ENCODE measurements at places on chromosomes 2 and 18.

GRCh38 chr2:88176352-88176984 is 6.3 kb downstream of the THNSL2 start:
- DNase-seq = no peak

GRCh38 chr2:218546012-218546411 is 22.1 kb downstream of the USP37 start:
- no peak for DNase-seq

GRCh38 chr18:31079973-31080372 is 22.2 kb downstream of the DSC2 start:
- DNase-seq = no peak

DNA sequence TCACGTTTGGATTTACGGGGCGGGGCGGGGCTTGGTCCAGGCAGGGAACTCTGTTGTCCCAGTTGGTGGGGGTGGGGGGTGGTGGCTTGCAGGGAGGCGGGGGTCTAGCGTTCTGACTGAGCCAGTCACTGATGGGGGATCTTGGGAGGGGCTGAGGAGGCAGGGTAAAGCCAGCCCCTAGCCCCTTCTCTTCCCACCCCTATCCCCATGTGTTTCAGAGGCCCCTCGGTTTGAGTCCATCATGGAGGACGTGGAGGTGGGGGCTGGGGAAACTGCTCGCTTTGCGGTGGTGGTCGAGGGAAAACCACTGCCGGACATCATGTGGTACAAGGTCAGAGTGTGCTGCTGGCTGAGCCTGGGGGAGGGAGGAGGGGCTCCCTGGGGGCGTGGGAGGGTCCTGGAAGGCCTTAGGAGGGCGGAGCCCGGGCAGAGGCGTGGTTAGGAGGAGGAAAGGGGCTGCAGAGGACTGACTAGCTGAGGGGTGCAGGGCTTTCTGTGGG is 22.0 kb upstream of the GMPPA start:
- no peak for DNase-seq

GRCh38 chr2:132366421-132367180 is 50.0 kb upstream of the GPR39 start:
- no peak for DNase-seq

DNA sequence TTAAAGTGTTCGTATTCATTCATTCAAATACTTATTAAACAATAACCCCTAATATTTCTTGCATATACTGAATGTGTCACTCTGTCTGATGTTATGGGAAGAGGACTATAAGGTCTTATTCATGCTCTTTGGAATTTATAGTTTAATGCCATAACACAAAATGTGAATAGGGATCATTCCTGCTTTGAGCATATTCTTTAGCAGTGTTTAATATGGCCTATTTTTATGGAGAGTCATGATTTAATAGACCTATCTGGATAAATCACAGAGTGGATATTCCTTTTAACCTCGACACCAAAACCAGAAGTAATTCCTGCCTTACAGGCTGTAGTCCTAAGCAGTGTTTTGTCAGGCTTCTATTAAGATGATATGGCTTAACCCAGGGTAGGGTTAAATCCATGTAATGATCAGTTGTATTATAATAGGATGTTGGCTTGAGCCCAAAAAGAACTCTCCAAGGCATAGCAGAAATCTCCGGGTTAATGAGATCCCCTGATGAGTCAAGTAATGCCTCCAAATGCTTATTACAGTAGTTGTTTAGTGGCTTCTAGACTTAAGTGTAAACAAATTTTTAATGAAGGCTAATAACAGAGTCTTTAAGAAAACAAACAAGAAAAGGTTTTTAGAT is 54.3 kb downstream of the GULP1 start:
- no peak for DNase-seq

- no peak for DNase-seq
These were observed 4.0 kb downstream of the RALB start for GRCh38 chr2:120256651-120257000.

GRCh38 chr2:171081649-171082111 is 79.0 kb downstream of the TLK1 start:
- peak; percentile 63 for DNase-seq
